Thyroid gland (tissue), 4 donors: ENCODE measurements at places on chromosomes 7 and 10.
A peak's percentile ranks its signal among the peaks of the same experiment; 100 is the strongest.

DNA sequence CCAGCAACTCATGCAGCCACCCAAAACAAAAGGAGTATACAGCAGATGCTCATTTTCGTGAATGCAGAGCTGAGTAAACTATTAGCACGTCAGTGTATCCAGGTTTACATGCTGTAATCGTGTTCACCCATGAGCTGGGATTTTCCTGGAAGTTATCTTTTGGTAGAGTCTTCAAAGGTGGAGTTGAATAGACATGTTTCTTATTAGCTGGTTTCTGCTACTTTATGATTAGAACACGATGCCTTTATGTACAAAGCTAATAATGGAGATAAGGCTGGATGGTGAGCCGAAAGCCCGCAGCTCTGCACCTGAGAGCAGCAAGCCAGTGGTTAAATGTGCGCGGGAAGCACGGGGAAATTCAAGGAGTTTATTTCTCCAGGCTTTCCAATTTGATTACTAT, 123.8 kb downstream of the ADARB2 start:
- no peak for DNase-seq

DNA sequence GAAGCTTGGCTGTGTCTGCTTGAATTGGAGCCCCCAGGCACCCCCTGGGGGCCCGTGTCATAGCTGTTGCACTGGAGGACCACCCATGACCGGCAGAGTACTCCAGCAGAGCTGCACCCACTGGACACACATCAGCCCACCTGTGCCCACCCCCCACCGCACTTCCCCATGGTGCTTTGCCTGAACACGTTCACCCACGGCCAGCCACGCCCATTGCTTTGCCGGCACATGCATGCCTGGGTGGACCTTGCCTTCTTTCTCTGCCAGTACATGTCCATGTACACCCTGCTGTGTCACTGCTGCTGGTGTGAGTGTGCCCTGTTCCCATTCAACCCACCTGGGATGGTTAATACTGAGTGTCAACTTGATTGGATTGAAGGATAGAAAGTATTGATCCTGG, 88.7 kb downstream of the SAMD9 start:
- no peak for DNase-seq

GRCh38 chr10:78134773-78135306, 101.2 kb downstream of the RPS24 start:
- no peak for DNase-seq

GRCh38 chr10:129194181-129194870, 272.7 kb upstream of the MGMT start:
- DNase-seq, result no peak

DNA sequence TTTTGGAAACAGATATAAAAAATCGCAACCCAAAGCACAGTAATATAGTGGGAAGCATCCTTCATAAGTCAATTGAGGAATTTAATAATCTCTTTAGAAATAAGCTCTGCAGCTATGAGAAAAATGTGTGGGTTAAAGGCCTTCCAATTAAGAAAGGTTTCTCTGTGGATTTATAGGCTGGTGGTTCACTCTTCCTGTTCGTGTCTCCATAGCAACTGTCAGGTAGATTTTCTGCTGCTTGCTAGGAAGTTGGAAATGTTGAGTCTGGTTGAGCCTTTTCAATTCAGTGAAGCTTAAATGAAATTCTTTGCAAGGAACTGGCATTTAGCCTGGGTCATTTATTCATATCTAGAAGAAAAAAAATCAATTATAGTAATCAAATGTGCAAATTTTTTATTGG, 652.8 kb upstream of the CELF2 start:
- DNase-seq, result no peak

DNA sequence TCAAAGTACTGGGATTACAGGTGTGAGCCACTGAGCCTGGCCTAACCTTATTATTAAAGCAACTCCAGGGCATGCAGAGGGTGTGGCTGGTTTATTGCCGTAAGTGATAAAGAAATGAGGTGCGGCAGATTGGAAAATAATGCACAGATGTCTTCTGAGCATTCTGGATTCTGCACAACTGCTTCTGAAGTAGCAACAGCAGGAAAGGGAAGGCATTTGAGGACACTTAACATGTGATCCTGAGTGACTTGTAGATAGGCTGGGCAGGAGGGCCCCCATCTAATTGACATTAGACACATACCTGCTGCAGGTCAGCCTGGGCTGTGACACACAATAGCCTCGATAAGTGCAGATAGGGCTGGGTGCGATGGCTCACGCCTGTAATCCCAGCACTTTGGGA, 5.6 kb downstream of the RHBDD2 start:
- DNase-seq, result peak; percentile 32

- no peak for DNase-seq
Observed at GRCh38 chr10:102280397-102281101, 35.2 kb downstream of the GBF1 start.

GRCh38 chr7:51477323-51477722, 160.7 kb upstream of the COBL start:
- DNase-seq, result no peak

DNA sequence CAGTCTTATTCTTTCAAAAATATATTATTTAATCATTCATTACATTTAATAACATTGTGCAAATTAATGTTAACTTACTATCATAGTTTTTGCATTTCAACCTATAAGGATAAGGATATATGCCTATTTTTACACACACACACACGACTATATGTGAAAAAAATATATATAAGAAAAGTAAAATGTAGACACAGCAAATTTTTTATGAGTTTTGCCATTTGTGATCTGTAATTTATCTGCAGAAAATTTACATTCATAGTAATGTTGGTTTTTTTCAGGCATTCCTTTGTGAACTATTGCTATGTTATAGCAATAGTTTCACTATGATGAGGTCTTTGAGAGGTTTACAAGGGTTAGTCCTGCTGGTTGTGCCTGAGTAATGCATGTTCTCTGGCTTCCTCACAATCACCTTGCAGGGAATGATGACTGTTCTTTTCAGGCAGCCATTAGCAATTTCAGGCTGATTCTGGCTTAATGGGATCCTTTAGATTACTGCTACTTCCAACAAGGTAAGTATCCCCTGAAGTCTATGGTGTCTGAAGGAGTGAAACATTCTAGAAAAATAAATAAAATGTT, 183.7 kb upstream of the CDK1 start:
- DNase-seq, result no peak

DNA sequence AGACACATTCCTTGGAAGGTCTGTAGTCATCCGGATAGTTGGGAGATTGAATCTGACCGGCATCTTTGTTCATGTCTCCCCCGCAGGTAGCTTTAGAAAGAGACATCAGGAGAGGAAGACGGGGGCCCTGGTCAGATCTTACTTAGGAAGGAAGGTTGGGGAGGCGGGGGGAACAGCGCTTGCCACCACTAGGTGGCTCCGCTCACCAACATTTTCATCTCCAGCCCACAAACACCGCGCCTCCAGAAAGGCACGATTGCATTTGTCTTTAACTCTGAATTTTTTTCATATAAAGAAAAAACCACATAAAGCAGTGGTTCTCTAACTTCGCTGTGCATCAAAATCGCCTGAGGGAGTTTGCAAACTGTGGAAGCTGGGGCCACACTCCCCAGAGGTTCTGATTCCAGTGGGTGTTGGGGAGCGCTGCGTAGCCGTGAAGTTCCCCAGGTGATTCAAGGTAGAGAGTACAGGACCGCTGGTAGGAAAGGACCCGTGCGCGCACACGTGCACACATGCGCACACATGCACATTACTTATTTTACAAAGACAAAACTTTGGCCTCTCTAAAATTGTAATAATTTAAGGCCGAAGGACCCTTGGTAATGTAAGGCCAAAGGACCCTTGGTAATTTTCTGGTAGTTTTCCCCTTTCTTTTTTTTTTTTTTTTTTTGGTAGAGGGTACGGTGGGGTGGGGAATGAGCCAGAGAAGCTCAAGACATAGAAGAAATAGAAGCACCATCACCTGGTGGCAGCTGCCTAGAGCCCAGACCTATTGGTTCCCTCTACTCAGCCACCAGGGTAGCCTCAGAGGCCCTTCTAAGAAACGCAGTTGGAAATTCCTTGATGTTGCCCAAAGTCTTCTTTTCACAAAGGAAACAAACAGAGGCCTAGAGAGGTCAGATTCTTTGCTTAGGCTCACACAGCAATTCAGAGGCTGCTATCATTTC, 37.4 kb upstream of the OPALIN start:
- peak; percentile 69 for DNase-seq

DNA sequence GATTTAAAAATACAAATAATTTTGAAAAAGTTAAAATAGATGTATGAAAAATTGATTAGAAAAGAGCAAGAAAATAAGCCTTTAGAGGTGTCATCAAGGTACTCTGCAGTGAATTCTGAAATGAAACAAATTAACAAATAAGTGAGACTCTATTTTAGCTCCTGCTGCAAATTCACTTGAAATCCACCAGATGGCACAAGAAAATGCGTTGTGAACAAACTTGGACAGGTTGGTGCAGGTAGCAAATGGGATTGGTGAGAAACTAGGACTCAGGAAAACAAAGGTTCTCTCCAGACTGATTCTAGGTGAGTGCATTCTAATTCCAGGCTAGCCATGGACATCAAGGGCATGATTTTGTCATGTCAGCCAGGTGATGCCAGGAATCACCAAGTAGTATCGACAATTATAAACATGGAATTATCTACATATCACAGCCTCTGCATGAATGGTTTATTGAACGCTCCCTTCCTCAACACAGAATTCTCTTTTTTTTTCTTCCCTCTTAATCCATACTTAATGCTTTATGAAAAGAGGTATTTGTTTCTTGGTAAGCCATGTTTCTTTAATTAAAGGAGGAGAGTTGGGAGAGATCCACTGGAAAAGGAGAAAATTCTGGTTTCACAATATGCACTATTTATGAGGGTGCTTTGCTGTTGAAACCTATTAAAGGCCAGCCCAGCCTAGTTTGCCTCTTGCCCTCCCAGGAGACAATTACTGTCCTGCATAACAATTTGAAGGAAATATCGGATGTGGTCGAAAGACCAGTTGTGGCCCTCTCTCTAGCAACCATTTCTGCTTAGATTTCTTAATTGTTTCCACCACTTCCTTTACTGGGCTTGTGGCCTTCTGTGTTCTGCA, 118.1 kb downstream of the ZNF365 start:
- no peak for DNase-seq

GRCh38 chr10:75528392-75528791, 97.0 kb downstream of the LRMDA start:
- DNase-seq, result no peak

GRCh38 chr7:66696774-66697191, 43.8 kb upstream of the RABGEF1 start:
- no peak for DNase-seq

GRCh38 chr7:27096768-27097514, 1.1 kb upstream of the HOXA1 start:
- DNase-seq, result no peak

DNA sequence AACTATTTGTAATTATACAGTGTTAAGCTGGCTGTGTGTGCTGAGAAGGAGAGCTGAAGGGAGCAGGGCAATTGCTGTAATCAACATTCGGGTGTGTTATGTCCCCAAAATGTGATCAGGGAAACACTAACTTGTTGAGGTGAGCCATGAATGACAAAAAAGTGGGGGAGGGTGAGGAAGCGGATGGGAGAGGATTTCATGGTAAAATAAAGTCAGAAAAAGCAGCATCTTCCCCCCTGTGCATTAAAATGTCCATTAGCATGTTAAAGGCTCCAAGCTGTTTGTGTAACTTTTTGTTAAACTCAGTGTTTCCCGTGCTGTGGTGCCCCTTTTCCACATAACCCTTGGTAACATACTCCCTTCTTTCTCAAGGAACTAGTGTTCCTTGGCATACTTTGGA, 84.9 kb downstream of the ARID5B start:
- DNase-seq, result no peak

- no peak for DNase-seq
Observed at GRCh38 chr7:122691569-122692235, 7.2 kb downstream of the RNF133 start.

- no peak for DNase-seq
Observed at GRCh38 chr10:99849057-99849456, 66.6 kb downstream of the ABCC2 start.

GRCh38 chr7:145718129-145718528, 398.5 kb upstream of the CNTNAP2 start:
- no peak for DNase-seq

- no peak for DNase-seq
Observed at GRCh38 chr10:59562126-59562525, 147.5 kb downstream of the SLC16A9 start.

GRCh38 chr7:138785587-138786437, 12.0 kb upstream of the TMEM213 start:
- no peak for DNase-seq

- no peak for DNase-seq
Observed at GRCh38 chr7:105822806-105823205, 53.6 kb downstream of the ATXN7L1 start.

GRCh38 chr7:151461942-151462230, 21.9 kb upstream of the CRYGN start:
- no peak for DNase-seq
